Lung (tissue), 17 donors: ENCODE measurements at places on chromosomes 2 and 18. TPM values are rescaled to one million over a fixed set of nuclear protein-coding genes. Genes with fewer than 3 reads are reported as not detected.
A peak's percentile ranks its signal among the peaks of the same experiment; 100 is the strongest.

GRCh38 chr2:41399437-41400087 lies 648.3 kb upstream of the PKDCC start:
- no peaks in the 10 kb centered on the region for H3K4me1 ChIP-seq
- no peak overlapping the region for H3K4me3 ChIP-seq
- DNase-seq = no peak
- no peaks in the 10 kb centered on the region for H3K36me3 ChIP-seq

DNA sequence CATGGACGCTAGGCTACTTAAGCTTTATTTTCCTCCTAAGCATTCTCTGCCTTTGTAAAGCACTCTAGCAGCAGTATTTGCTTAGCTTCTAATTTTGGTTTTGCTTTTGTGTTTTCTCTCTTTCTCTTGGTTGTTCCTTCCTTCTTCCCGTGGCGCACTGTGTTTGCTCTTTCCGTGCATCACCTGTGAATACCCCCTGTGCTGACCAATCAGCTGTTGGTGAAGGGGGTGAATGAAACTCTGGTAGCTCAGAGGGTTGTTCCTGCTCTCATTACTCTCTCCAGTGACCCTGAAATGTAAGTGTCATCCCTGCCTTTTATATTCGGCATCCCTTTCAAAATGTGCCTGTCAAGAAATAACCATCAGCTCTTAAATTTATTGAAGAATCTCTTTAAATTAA lies 45.5 kb upstream of the TNFRSF11A start:
- no peak overlapping the region for H3K4me3 ChIP-seq
- peaks cover 8% of the 10 kb centered on the region for H3K36me3 ChIP-seq
- H3K27ac ChIP-seq = no peak overlapping the region
- H3K27me3 ChIP-seq = no peaks in the 10 kb centered on the region
- no peak for DNase-seq
- H3K4me1 ChIP-seq = no peaks in the 10 kb centered on the region

The FECH gene
- 28.3 TPM for total RNA-seq

DNA sequence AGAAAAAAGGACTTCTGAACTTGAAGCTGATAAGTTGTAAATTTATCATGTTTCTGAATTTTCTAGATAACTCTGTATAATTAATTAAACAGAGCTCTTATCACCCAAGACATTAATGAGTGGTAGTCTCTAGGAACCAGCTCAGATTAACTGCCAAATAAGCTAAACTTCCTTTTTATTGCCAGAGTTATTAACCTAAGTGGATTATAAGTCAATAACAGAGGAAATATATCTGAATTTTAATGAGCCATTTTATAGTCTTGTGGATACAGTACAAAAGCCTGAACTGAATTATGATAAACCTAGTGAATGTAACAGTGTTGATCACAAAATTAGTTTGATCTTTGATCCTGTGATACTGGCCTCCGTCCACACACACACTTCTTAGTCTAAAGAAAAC lies 111.5 kb downstream of the COMMD1 start:
- H3K36me3 ChIP-seq = no peaks in the 10 kb centered on the region
- no peaks in the 10 kb centered on the region for H3K27me3 ChIP-seq
- no peak overlapping the region for H3K4me3 ChIP-seq
- no peak overlapping the region for H3K27ac ChIP-seq
- peaks cover 12% of the 10 kb centered on the region for H3K4me1 ChIP-seq
- no peak for DNase-seq

GRCh38 chr2:95316466-95317122 lies 19.4 kb downstream of the KCNIP3 start:
- no peak overlapping the region for H3K27ac ChIP-seq
- no peaks in the 10 kb centered on the region for H3K36me3 ChIP-seq
- no peak overlapping the region for H3K4me3 ChIP-seq

- no peaks in the 10 kb centered on the region for H3K27me3 ChIP-seq
- H3K4me1 ChIP-seq = no peaks in the 10 kb centered on the region
These were observed 478.2 kb downstream of the PTPRM start for GRCh38 chr18:8045160-8045883.

The GKN1 gene
- not detected for total RNA-seq

DNA sequence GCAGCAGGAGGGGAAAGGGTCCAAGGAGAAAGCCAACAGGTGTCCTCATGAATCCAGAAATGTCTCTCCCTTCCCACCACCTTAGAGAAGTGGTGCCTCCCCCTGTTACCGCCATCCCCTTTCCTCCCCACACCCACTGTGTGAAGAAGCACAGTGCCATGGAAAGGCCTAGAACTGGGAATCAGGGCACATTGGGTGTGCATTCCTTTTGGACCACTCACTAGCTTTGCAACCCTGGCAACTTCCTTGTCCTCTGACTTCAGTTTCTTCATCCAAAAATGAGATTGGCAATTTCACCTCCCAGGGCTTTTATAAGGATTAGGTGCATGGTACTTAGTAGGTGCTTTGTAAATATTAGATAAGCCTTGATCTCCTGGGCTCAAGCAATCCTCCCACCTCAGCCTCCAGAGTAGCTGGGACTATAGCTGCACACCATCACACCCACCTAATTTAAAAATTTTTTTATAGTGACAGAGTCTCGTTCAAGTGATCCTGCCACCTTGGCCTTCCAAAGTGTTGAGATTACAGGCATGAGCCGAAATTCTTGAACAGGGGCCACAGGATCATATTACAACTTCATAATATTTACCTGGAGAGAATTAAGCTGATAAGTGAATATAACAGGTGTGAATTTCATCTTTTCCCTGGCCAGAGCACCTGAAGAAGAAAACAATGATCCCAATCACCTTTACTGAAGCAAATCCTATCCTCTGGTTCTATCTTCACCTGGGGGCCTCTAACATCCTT lies 97.9 kb upstream of the TAF1B start:
- H3K27ac ChIP-seq = no peak overlapping the region
- peaks cover 2% of the 10 kb centered on the region for H3K4me1 ChIP-seq
- no peaks in the 10 kb centered on the region for H3K36me3 ChIP-seq
- no peak overlapping the region for H3K4me3 ChIP-seq
- DNase-seq = no peak

The GALR1 gene
- not detected for total RNA-seq

GRCh38 chr18:36977121-36977520 lies 148.2 kb downstream of the KIAA1328 start:
- DNase-seq = no peak
- H3K4me1 ChIP-seq = no peaks in the 10 kb centered on the region
- H3K36me3 ChIP-seq = no peaks in the 10 kb centered on the region
- H3K4me3 ChIP-seq = no peak overlapping the region
- no peaks in the 10 kb centered on the region for H3K27me3 ChIP-seq

- H3K27ac ChIP-seq = no peak overlapping the region
- H3K4me3 ChIP-seq = no peak overlapping the region
- peaks cover 2% of the 10 kb centered on the region for H3K27me3 ChIP-seq
- no peaks in the 10 kb centered on the region for H3K4me1 ChIP-seq
These were observed 341.6 kb upstream of the CDH7 start for GRCh38 chr18:65409261-65409660.

DNA sequence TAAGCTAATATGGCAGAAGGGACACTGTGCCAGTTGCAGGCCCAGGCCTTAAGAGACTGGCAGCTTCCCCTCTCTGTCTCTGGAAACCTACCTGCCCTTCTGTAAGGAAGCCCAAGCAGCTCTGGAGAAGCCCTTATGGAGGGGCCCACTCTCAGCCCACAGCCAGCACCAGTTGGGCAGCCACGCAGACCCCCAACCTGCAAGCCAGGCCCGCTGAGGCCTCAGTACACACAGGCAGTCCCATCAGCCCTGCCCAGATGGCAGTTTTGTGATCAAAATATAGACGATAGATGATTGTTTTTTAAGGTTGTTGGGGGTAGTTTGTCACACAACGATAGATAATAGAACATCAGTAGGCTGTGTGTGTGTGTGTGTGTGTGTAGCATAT lies 36.8 kb upstream of the ALPP start:
- no peaks in the 10 kb centered on the region for H3K4me1 ChIP-seq
- no peak for DNase-seq
- H3K27me3 ChIP-seq = no peaks in the 10 kb centered on the region
- H3K4me3 ChIP-seq = no peak overlapping the region
- H3K27ac ChIP-seq = no peak overlapping the region

- no peak overlapping the region for H3K27ac ChIP-seq
- H3K4me1 ChIP-seq = no peaks in the 10 kb centered on the region
- no peak overlapping the region for H3K4me3 ChIP-seq
- no peaks in the 10 kb centered on the region for H3K36me3 ChIP-seq
These were observed 215.3 kb upstream of the GULP1 start for GRCh38 chr2:188076149-188077056.

The MC5R gene
- not detected for total RNA-seq

DNA sequence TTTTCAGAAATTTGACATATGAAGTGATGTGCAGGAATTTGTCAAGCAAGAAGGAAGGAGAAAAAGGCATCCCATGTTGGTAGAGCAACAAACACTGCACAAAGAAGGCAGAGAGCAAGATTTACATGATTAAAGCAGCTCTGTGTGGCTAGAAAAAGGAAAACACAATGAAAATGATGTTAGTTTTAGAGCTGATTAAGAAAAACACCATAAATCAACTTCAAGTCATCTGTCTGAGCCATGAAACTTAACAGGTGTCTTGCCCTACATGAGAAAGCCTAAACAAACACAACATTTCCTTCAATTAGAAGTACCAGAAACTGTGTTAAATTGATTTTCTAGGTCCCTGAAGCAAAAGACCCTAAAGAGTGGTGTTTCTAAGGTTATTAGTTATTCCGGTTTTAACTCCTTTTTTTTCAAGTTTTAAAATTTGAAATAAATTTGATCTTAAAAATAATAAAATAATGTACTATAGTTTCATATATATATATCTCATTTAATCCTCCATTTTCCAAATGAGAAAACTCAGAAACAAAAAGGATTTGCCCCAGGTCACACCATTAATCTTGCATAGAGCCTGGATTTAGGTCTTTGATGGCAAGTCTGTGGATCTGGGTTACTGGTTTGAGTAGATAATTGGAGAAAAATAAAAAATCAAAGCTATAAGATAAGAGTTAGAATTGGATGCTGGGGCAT lies 8.6 kb upstream of the DSC1 start:
- H3K36me3 ChIP-seq = no peaks in the 10 kb centered on the region
- H3K4me1 ChIP-seq = no peaks in the 10 kb centered on the region
- H3K27ac ChIP-seq = no peak overlapping the region
- H3K27me3 ChIP-seq = no peaks in the 10 kb centered on the region

DNA sequence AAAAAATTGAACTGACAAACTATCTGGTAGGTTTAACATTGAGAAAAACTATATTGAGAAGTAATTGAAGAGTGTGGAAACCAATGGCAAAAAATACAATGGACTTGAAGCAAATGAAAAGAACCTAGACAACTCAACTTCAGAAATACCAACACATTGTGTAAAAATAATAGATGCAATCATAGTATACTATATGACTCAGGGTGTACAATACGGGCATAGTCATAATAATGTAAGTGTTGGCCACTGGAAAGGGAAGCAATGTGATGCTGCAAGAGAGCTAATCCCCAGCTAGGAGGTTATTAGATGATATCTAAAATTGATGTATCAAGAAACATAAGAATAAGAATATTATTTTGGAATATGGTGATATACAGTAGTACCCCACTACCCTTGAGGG lies 45.3 kb downstream of the SMAD7 start:
- no peak overlapping the region for H3K4me3 ChIP-seq
- no peak for DNase-seq
- H3K27ac ChIP-seq = no peak overlapping the region
- peaks cover 17% of the 10 kb centered on the region for H3K4me1 ChIP-seq
- H3K27me3 ChIP-seq = no peaks in the 10 kb centered on the region

- H3K4me1 ChIP-seq = peaks cover 15% of the 10 kb centered on the region
- DNase-seq = no peak
- H3K4me3 ChIP-seq = no peak overlapping the region
- no peaks in the 10 kb centered on the region for H3K36me3 ChIP-seq
These were observed 68.6 kb downstream of the ZBTB7C start for GRCh38 chr18:48340560-48340959.

DNA sequence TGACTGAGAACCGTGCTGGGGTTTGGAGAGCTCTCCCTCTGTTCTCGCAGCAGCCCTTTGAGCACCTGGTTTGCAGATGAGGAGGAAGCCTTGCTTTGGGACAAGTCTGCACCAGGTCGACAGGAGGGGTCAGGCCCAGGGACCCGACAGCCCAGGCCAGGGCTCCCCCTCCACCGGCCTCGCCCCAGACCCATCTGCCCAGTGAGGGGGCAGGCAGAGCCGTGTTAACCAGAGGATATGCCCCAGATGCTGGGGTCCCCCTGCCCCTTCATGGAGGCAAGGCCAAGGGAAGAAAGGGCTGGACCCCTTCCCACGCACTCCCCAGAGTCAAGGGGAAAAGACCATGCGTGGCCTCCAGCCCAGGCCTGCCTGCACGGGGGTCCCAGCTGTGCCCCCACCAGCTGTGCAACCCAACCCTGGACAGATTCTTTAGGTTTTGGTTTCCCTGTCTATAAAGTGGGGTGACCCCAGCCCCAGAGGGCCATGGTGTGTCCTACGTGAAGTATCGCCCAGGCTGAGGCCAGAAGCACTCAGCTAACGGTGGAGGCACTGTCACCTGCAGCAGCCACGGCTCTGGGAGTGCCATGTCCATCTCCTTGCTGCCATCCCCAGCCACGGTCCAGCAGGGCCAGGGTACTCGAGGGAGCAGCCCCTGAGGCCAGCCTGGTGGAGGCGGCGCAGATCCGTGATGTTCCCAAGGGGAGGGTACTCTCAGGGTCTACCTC lies 4.8 kb upstream of the SNED1 start:
- no peaks in the 10 kb centered on the region for H3K27me3 ChIP-seq
- H3K36me3 ChIP-seq = no peaks in the 10 kb centered on the region
- H3K4me3 ChIP-seq = no peak overlapping the region
- peaks cover 57% of the 10 kb centered on the region for H3K4me1 ChIP-seq
- no peak for DNase-seq
- H3K27ac ChIP-seq = no peak overlapping the region

DNA sequence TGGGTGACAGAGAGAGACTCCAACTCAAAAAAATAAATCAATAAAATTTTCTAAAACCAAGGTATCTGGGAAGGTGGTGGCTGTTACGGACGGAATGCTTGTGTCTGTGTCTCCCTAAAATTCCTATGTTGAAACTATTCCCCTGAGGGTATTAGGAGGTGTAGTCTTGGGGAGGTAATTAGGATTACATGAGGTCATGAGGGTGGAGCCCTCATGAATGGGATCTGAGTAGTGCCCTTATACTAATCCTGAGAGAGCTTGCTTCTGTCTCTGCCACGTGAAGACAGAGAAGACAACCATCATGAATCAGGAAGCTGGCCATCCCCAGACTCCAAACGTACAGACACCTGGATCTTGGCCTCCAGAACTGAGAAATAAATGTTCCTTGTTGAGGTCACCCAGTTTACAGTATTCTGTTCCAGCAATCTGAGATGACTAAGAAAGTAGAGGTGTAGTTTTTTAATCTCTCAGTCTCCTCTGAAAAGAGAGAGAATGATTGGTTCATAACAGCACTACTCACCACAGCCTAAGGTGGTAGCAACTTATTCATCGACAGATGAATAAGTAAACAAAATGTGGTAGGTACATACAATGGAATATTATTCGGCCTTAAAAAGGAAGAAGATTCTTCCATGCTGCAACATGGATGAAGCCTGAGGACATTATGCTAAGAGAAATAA lies 38.4 kb downstream of the TGFBRAP1 start:
- peaks cover 24% of the 10 kb centered on the region for H3K36me3 ChIP-seq
- H3K4me3 ChIP-seq = no peak overlapping the region
- H3K27ac ChIP-seq = no peak overlapping the region
- H3K4me1 ChIP-seq = no peaks in the 10 kb centered on the region
- no peaks in the 10 kb centered on the region for H3K27me3 ChIP-seq

GRCh38 chr2:120820263-120820952 lies 84.7 kb downstream of the GLI2 start:
- no peaks in the 10 kb centered on the region for H3K27me3 ChIP-seq
- no peaks in the 10 kb centered on the region for H3K36me3 ChIP-seq
- H3K27ac ChIP-seq = no peak overlapping the region
- peak; percentile 94 for DNase-seq

The CCDC141 gene
- 25.7 TPM for total RNA-seq
